ENCODE measurements at places on chromosomes 6 and 20. TPM values are rescaled to one million over a fixed set of nuclear protein-coding genes. Genes with fewer than 3 reads are reported as not detected.

The PPIL6 gene
- 1.6 TPM for total RNA-seq

The SMLR1 gene
- total RNA-seq: not detected

The EPHA7 gene
- 1.4 TPM for total RNA-seq

The PGC gene
- not detected for total RNA-seq

The MAS1 gene
- total RNA-seq: not detected

The NTSR1 gene
- not detected for total RNA-seq

The POLR1C gene
- 25.1 TPM for total RNA-seq

The OR2H1 gene
- not detected for total RNA-seq

The SLC17A2 gene
- not detected for total RNA-seq

The POM121L2 gene
- total RNA-seq: not detected

The FAM83B gene
- total RNA-seq: 0.91 TPM

The BCL2L1 gene
- 89.9 TPM for total RNA-seq

The SDHAF4 gene
- total RNA-seq: 5.3 TPM

The SMOC2 gene
- not detected for total RNA-seq

The MYBL2 gene
- total RNA-seq: 32.3 TPM

The MYL9 gene
- total RNA-seq: 150 TPM
